NCI-H2029 treated with DMSO at 0.1 percent for 48 hours (cell line): ENCODE measurements at places on chromosomes 3 and 15.

- DNase-seq: no peak
Observed at GRCh38 chr3:78139166-78139565, 1099.3 kb downstream of the ROBO2 start.

DNA sequence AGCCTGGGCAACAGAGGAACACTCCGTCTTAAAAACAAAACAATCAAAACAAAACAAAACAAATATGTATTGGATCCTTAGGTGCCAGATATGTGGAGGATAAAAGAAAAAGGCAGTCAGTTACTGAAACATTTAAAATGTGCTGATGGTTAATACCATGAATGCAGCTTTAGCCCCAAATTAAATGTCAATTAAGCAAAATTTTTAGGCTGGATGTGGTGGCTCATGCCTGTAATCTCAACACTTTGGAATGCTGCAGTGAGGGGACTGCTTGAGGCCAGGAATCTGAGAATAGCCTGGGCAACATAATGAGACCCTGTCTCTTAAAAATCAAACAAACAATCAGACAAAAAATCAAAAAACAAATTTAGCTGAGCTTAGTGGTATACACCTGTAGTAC, 8.5 kb upstream of the CHMP2B start:
- no peak for DNase-seq

GRCh38 chr15:85759376-85759775, 35.3 kb downstream of the KLHL25 start:
- no peak for DNase-seq

DNA sequence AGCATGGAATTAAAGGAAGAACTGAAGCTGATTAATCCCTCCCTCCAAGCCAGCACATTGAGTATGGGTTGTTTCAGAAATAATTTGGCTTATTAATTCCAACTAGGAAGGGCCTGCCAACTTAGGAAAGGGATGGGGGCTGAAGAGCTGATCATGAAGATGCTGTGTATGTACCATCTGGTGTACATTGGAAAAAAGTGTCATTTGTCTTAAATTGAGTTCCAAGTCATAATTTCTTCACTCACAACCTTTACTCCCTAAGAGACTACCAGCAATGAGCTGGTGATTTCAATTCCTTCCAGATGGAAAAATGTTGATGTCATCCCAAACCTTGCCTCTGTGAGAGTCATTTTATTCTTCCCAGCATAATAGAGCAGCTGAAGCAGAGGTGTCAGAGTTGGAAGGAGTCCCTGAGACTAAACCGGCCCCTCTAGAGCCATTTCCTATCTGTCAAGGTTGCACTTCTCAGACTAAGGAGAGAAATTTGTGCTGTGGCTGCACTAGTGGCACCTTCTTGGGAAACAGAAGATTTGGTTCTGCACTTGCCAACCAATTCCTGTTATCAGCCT, 79.4 kb downstream of the GTPBP8 start:
- no peak for DNase-seq

DNA sequence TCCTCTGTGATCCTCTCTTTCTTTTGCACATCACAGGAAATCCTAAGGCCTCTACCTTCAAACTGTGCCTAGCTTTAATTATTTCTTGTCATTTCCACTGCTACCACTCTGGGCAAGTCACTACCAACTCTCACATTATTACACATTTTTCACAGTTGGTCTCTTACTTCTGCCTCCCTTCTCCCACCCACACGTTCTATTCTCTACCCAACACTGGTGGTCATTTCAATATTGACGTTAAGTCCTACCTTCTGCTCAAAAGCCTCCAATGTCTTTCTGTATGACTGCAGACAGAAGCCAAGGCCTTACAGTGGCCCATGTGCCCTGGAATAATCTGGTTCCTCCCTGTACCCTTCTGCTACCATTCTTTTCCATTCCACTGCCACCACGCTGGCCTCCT, 3.9 kb downstream of the KCNMB2 start:
- DNase-seq: no peak

GRCh38 chr3:125334675-125335560, 40.2 kb downstream of the ZNF148 start:
- DNase-seq: no peak

DNA sequence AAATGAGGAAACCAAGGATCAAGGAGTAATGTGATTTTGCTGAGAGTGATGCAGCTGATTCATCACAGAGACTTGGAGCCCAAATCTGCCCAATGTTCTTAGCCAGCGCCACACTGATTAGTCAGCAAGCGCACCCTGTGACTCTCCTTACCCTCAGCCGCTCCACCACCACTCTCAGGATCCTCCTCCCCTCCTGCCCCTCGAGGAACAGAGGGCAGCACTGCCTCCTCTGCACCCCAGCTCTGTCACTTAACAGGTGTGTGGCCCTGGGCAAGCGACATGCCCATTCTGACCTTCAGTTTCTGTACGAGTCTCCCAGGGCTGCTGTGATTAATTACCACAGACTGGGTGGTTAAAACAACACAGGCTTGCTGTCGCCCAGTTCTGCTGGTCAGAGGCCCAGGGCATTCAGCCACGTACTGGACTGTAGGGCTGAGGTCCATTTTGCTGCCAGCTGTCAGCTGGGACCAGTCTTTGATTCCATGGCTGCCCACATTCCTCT, 36.1 kb upstream of the HRH1 start:
- no peak for DNase-seq

GRCh38 chr3:177610686-177611633, 413.7 kb upstream of the TBL1XR1 start:
- DNase-seq: peak; percentile 20

DNA sequence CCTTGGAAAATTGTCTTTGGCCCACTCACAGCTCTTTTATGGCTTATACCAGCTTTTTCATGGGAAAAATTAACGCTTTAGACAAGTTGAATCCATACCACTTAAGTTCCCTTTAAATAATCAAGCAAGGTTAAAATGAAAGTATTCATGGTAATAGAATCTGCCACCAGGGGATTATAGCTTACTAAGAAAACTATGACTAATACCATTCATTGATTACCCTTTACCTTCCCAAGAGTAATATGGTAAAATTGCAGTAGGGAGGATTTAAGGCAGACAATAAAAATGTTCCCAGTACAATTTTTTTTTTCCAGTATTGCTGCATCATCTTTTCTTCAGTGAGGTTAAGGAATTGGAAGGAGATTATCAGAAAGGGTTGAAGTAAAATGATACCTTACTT, 641.1 kb upstream of the NAALADL2 start:
- DNase-seq: no peak

- no peak for DNase-seq
Observed at GRCh38 chr15:60371175-60372051, 26.4 kb downstream of the ANXA2 start.

DNA sequence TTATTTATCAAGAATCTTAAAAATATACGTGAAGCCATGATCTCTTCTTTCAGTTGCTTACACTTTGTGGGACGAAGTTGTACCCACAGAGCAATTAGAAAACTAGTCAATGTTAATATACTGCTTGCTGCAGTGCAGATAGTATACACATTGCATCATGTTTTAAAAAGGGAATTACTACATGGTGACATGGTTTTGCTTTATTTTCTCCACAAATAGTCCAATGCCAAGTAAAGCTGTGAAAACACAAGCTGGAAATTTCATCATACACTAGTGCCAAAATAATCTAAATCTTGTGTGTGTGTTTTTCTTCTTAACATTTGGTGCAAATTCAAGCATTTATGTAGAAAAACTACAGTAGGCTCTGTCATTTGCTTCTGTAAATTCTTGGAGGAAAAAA, 233.0 kb downstream of the EPHA3 start:
- no peak for DNase-seq

DNA sequence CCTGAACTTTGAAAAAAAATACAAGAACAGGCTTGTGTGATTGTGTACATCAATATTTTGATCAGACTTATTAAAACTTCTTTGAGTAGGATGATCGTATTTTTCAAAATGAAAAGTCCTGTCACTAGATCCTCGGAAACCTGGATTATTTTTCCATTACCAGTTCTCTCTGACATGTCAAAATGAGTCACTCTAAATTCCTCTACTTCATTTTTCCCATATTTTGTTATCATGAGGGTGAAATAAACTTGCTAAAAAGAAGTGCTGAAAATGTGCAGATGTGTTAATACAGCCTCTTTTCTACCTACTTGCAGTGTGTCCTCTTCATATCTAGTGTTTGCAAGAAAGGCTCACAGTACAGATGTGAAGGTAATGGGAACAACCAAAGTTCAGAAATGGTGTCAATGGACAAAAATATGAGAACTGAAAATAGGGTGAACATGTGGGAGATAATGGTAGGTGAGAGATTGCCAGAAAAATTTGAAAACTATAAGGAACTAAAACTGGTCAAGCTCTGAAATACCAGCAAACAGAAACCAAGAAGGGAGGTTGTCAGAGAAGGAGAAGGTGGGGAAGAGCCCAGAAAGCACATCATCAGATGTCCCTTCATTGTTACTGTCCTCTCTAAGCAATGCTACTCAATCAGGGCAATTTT, 108.2 kb downstream of the EOMES start:
- DNase-seq: no peak

DNA sequence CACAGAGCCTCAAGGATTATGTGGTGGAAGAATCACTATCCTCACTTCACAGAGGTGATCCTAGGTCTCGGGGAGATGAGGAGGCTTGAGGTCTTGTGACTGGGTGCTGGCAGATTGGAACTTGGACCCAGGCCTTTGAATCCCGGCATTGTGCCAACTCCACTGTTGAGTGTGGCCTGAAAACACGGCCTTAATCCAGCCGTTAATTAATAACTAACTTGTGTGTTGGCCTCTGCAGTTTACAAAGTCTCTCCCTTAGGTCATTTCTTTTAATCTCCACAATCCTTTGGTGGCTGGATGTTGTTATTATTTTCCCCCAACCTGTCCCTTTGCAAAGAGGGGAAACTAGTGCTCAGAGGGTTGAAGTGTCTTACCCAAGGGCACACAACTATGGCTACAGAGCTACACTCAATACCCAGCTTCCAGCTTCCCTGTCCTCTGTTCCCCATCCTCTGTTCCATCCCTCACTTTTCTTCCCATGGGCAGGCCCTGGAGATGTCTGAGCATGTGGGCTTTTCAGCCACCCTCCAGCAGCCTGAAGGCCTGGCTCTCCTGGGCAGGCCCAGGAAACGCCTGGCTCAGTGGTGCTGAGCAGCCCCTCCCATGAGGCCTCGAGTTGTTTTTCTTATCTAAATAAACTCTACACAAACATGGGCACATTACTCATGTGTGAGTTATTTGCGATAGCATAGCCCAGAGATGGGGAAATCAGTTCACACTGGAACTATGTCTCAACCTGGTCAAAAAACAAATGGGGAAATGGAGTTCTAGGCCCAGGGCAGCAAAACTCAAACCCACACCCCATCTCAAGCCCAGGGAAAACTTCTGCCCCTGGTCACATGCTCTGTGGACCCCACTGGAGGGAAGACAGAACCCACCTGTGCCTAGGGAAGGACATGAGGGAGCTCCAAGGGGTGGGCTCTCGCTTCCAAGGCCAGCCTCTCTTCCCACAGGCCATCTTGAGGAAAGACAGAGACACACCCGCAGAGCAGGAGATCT, 16.8 kb upstream of the SMAD3 start:
- no peak for DNase-seq

GRCh38 chr15:78301326-78301725, 1.9 kb upstream of the SKIC8 start:
- no peak for DNase-seq

- DNase-seq: peak; percentile 59
Observed at GRCh38 chr15:92899948-92900730, at the start of gene CHD2. TSS of gene CHD2 (plus strand) at chr15:92900324. CDS start at chr15:92901238, 914 bp downstream.

DNA sequence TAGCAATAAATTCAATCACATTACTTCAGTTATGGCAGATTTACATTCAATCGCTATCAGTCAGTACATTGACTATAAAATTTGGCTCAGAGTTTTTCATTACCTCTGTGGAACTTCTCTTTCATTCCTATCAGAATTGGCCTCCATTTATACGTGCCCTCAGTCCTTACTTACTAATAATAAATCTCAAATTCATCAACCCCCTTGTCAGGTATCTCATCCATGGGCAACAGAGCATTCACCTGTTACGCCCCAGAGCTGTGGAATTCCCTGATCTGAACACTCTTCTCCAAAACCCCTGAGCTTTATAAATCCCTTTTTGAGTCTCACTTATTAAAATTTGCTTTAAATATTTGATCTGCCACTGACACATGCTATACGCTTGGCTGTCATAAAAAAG, 492.9 kb downstream of the GBE1 start:
- no peak for DNase-seq

DNA sequence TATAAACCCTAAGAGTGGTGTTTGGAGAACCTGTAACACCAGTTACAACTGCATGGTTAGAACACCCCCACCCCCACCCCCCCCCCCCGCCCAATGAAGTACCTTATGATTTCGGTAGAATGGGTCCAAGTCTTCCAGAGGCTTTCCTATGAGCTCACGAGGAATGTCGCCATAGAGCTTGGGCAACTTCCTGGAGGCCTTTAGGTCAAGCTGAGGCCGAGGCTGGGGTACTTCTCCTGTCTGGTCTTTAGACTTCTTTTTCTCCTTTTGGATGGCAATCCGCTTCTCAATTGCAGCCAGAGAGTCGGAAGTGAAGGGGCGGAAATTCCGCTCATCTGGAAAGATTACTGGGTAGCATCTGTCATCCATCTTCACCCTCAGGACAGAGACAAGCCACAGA, 101.8 kb downstream of the SCN11A start:
- DNase-seq: no peak

DNA sequence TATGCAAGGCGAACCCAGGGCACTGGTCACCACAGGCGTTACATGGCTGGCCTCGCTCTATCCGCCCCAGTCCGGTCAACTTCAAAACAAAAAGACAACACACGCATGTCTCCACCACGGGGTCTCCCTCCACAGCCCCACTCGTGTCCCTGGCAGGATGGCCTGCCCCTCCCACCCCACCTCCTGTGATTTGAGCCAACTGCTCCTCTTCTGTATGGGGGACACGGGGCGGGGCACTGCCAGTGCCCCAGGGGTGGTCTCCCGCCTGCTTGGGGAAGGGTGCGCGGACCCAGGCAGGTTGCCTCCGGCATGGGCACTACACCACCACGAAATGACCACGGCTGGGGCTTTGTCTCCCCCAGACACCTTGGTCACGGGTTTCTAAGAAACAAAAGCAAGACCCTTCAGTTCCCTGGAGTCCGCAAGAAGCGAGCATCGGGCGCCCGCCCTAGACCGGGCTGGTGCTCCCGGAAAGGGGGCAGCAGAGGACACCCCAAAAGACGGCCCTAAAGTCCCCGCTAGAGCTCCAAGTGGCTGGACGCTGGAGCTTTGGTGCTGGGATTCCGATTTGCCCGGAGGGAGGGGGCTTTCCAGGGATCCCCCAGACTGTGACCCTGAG, 219.3 kb upstream of the PRICKLE2 start:
- DNase-seq: no peak

GRCh38 chr15:94293411-94294402, 62.3 kb downstream of the MCTP2 start:
- DNase-seq: no peak

- DNase-seq: no peak
Observed at GRCh38 chr15:25169318-25169717, 214.5 kb downstream of the SNRPN start.
